ENCODE measurements at places on chromosomes 2 and 18. TPM values are rescaled to one million over a fixed set of nuclear protein-coding genes. Genes with fewer than 3 reads are reported as not detected.

DNA sequence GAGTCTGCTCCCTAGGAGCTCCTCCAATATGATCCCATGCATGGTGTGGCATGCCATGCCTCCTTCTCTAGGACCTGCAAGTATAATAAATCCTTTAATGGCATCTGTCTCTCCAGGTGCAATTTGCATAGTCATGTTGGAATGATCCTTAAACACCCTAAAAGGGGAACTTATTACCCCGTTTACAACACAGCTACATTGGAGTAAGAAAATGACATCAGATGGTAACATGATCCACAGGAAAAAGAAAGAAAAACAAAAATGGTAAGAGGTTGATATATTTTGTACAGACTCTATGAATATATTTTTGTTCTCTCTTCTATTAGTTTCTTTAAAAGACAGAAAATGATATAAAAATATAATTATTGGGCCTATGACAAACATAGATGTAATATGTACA, 79.0 kb downstream of the CRACDL start:
- DNase-seq = no peak

- DNase-seq = no peak
Measured at GRCh38 chr18:69895066-69896047, 52.3 kb downstream of the CD226 start.

DNA sequence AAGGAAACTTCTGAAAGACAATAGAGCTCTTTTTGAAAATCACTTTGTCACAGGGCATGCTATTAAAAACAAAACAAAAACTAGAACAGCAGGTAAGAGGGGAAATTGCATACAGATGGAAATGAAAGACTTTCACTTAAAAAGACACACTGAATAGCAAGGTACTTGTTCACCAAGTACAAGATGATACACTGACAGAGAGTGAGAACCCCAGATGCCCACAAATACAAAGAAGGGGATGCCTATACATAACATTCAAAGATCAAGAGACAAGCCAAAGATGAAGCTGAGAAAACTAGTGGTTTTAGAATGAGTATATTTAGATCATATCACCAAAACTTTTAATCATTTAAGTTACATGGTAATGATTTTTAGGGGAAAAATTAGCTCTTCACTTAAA, 60.7 kb downstream of the ASXL2 start:
- DNase-seq = no peak

GRCh38 chr2:162114271-162114670, 37.8 kb downstream of the GCG start:
- no peak for DNase-seq

- DNase-seq = no peak
Measured at GRCh38 chr18:63763831-63764600, 11.2 kb upstream of the SERPINB7 start.

DNA sequence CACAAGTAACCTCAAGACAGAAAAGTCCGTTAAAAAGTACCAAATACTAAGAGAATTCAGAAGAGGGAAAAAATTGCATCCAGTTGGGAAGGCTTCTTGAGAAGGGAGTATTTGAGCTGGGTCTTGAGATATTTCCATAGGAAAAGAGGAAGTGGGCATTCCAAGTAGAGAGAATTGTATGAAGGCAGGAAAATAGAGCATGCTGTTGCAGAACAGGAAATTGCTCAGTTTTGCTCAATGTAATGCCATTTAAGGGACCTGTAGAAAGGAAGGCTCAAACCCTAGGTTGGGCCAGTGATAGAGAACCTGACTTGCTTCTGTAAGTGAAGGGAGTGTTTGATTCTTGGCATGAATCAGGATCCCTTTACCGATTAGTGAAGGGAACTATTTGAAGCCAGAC, 1.0 kb upstream of the ZC3H8 start:
- DNase-seq = no peak

DNA sequence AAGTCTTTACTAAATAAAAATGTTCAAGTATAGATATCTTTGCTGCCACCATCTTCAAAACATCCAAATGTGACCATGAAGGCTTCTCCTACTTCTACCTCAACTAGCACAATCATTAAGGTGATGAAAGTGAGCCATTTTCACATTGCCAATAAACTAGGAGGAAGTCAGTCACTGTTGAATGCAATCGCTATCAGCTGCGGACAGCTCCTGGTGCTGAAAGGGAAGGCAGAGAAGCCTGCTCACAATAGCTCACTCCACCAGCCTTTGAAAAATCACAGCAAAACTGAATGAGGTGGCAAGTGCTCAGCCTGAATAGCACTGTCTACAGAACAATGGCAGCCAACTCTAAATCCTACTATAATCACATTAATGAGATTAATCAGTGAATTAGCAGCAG, 2.2 kb downstream of the MYT1L start:
- DNase-seq = peak; percentile 68

- no peak for DNase-seq
Measured at GRCh38 chr2:10412380-10412779, 35.7 kb downstream of the ODC1 start.

DNA sequence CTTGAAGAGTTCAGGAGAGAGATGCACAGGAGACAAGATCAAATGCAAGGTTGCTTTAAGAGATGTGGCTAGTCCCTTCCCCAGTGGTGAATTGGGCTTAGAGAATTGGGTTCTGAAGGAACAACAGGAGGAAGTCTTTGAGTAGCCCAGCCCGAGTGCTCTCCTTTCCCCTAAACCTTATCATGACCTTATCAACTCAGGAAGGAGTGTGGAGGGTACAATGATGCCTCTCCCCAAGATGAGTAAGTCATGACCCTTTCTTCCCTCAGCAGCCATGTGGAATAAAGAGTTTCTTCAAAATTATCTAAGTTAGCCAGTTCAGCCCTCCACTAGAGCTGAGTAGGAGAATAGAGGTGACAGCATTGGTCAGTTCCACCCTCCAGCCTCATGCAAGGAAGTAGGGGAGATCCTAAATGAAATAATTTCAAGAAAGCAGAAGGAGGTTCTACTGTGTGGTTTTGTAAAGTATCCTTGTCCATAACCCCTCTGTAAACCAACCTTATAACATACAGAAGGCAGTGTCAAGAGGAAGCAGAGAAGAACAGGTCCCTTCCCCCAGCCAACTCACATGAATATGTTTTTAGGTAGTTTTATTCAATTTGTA, 88.4 kb downstream of the ARHGAP15 start:
- DNase-seq = no peak

DNA sequence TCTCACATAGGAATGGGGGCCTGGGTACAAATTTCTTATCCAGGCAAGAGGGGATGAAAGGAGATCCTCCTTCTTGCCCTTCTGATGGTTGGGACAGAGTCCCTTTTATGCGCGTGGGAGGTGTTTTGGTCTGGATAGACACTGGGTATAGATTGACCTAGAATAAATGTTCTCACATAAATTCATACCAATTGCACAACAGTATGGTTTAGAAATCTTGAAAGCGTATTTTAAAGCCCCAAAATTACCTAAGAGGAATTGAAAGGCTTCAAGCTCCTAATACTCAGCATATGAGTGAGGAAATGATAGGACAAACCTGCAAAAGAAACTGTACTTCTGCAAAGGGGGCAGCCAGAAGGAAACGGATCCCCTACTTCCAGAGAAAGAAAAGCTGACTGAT, 2.6 kb upstream of the BCL2 start:
- no peak for DNase-seq

- peak; percentile 44 for DNase-seq
Measured at GRCh38 chr2:121999264-121999663, 243.8 kb downstream of the TSN start.

Gene FNDC4
- polyA plus RNA-seq = 6.8 TPM

Gene SEMA4C
- polyA plus RNA-seq = 38.1 TPM

Gene ALKAL2
- 4.9 TPM for polyA plus RNA-seq

Gene TRABD2A
- polyA plus RNA-seq = 0.96 TPM

Gene GALNT14
- polyA plus RNA-seq = 47.6 TPM

Gene ACTG2
- 0.40 TPM for polyA plus RNA-seq

Gene KCNG2
- 0.13 TPM for polyA plus RNA-seq

Gene HTR2B
- polyA plus RNA-seq = 16.3 TPM

Gene PKDCC
- polyA plus RNA-seq = 363 TPM

Gene MREG
- polyA plus RNA-seq = 25.4 TPM

Gene EML6
- polyA plus RNA-seq = 20.4 TPM

Gene ZFAND2B
- 39.5 TPM for polyA plus RNA-seq
